ENCODE measurements at places on chromosomes 7 and 10.

- no peak for DNase-seq
These were observed 61.5 kb downstream of the PRKAG2 start for GRCh38 chr7:151815419-151815818.

GRCh38 chr7:29019896-29020295, 61.8 kb upstream of the TRIL start:
- no peak for DNase-seq

DNA sequence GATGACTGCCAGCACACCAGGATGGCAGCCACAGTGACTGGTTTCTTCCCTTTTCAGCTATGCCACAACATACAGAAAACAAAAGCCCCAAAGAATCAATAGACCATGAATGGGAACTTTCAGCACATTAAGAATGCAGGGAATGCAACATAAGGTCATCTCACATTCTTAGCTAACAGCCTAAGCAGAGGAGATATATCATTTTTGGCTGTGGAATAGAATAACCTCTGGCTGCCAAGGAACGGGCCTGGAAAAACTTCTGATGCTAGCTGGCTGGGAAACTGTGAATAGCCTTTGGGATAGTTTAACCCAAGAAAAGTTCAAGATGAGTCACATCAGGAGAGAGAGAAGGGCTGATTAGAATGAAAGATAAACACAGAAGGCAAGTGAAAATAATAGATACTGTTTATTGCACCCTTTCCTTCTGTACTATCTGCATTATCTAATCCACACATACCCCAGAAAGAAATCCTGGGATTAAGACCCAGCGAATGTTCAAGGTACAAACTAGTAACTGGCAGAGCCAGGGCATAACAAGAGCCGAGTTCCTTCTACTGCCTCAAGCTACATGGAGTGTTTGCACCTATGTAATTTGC, 169.2 kb downstream of the SEMA3A start:
- DNase-seq, result peak; percentile 97

GRCh38 chr7:34133983-34134782, 228.8 kb downstream of the BMPER start:
- peak; percentile 80 for DNase-seq

GRCh38 chr7:142739923-142740492, 9.3 kb upstream of the PRSS1 start:
- no peak for DNase-seq

- DNase-seq, result no peak
These were observed 874 bp upstream of the BAMBI start for GRCh38 chr10:28676326-28676967.

DNA sequence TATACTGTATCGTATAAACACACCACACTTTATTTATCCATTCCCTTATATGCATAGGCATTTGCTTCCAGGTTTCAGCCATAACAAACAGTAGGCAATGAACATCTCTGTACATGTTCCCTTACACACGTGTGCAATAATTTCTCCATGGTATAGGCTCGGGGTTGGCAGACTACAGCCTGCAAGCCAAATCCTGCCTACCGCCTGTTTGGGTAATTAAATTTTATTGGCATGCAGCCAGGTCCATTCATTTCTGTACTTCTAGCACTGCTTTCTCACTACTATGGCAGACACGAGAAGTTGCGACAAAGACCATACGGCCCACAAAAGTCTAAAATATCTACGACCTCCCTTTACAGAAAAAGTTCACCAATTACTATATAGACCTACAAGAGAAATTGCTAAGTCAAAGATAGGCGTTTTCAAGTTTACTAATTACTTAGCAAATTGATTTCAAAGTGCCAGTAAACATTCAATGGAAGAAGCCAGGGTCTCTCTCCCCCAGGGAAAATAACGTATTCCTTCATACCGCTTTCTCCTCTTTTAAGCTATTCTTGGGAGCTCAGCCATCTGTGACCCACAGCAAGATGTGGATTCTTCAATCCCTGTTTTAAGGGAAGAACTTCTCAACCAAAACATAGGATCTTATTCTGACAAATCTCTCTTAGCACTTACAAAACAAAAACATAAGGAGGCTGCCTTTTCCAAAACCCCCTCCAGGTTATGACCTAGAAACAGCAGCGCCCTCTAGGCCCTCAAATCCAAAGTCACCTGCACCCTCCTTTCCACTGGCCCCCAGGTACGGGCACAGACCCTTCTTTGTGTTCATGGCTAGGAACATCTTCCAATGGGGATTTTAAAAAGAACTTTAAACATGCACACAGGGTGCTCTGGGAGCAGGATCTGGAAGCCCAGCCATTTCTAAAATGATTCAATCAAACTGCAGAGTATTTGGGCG, 100.5 kb downstream of the FGFR2 start:
- no peak for DNase-seq

DNA sequence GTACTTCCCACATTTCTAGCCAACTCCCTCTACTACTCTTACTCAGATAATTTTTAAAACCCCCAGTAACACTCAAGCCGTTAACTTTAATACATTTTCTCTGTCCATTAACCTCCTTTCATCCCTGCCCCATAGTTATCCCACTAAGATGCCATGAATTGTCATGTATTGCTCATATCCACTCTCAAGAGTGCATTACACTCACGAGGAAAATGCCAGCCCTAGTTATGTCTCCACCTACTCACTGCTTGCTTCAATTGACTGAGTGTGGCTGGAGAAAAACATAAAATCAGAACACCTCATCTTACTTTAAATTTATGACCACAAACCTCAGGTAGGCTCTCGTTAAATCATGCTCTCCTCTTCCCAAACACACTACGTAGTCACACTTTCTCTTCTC, 324.1 kb upstream of the NPSR1 start:
- no peak for DNase-seq

- no peak for DNase-seq
These were observed 120.3 kb downstream of the ANLN start for GRCh38 chr7:36509962-36510361.

DNA sequence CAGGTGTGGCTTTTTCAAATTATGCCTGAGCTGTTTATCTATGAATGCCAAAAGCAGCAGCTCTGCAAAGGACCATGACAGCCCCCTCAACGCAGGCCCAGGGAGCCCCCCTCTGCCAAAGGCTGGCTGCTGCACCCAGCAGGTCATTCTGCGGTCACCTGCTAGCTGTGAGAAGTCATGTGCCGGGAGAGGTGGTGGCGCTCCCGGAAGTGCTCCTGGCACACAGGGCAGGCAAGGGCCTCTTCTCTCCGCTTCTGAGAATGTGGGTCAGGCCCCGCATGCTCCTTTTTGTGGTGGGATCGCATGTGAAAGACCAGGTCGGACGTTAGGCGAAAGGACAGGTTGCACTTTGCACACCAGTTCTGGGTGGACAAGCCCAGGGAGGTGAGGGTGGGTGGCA, 16.4 kb downstream of the ZNF488 start:
- no peak for DNase-seq

- no peak for DNase-seq
These were observed 20.6 kb downstream of the SEPHS1 start for GRCh38 chr10:13327534-13327933.
